Hematopoietic multipotent progenitor cell treated with erythropoietin and hydrocortisone succinate and interleukin-3 and kit ligand, for 17 days (in vitro differentiated cells): ENCODE measurements at places on chromosomes 2 and 18.

DNA sequence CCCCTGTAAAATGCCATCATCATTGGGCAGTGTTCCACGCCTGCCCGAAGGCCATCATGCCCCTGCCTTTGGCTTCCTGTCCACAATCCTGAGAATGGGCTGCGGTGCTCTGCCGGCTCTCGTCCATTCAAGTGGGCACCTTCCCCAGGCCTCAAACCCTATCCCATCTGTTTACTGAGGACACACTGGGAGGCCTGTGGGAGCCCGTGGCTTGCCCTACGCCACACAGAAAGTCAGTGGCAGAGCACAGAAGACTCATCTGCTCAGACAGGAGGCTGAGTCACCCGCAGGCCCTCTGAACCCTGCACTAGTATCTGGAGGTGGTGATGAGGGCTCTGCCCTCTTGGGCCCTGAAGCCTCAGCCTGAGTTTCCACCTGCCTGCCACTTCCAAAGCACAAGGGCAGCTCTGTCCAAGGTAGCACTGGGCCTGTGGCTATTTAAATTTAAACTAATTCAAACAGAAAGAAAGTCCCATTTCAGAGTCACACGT, 19.1 kb upstream of the ANKRD53 start:
- DNase-seq, result no peak

GRCh38 chr2:39781697-39782096, 2.6 kb upstream of the THUMPD2 start:
- no peak for DNase-seq

DNA sequence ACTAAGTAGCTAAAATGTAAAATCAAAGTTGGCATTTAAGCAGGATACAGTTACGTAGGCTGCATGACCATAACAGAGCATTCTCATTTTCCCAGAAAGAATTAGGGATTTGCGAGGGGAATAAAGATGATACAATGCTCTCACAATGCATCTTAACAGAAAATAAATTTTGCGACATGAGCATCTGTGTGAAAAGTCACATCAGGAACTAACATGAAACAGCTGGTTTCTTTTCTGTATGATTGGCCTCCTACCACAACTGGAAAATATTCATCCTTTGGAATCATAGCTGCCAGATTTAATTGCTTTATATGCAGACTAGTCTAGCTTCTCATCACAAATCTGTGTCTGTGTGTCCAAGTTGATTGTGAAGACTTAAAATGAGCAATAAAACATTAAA, 66.0 kb downstream of the KCTD18 start:
- DNase-seq, result no peak

DNA sequence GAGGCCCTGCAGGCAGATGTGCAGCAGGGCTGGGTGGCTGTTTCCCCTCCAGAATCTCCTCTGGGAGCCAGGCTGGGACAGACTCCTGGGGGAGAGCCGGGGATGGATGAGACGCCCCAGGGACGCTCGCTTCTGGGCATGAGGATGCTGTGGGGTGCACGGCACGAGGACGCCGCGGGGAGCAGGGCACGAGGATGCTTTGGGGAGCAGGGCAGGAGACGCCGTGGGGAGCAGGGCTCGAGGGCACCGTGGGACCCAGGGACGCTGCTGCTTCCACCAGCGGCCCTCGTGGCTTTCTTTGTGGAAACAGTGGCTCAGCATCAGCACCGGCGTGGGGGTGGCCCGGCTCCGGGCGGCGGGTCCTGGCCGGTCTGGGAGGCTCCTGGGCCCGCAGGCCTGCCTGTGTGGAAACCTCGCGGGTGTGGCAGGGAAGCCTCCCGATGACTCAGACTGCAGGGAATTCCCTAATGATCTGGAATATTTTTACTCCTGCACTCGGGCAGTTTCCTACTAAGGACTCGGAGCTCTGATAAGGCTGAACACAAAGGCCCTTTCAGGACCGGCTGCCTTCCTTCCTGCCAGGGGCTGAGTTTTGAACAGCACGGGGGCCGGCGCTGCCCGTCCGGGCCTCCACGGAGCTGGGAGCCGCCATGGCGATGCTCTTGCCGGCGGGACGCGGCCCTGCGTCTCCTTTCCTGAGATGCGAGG, 62.6 kb downstream of the NFATC1 start:
- DNase-seq, result no peak

GRCh38 chr2:96923810-96924774, 54.2 kb upstream of the SEMA4C start:
- DNase-seq, result no peak

GRCh38 chr2:101689114-101689825, 8.2 kb upstream of the MAP4K4 start:
- no peak for DNase-seq

- DNase-seq, result no peak
Observed at GRCh38 chr2:168913495-168913894, 12.4 kb downstream of the G6PC2 start.

- DNase-seq, result no peak
Observed at GRCh38 chr2:37599688-37600525, 71.5 kb downstream of the CDC42EP3 start.

- no peak for DNase-seq
Observed at GRCh38 chr2:140604096-140604495, 1526.7 kb downstream of the LRP1B start.

GRCh38 chr18:67359873-67360838, 156.4 kb downstream of the DSEL start:
- DNase-seq, result no peak

- no peak for DNase-seq
Observed at GRCh38 chr2:163345795-163346573, 389.8 kb downstream of the FIGN start.

DNA sequence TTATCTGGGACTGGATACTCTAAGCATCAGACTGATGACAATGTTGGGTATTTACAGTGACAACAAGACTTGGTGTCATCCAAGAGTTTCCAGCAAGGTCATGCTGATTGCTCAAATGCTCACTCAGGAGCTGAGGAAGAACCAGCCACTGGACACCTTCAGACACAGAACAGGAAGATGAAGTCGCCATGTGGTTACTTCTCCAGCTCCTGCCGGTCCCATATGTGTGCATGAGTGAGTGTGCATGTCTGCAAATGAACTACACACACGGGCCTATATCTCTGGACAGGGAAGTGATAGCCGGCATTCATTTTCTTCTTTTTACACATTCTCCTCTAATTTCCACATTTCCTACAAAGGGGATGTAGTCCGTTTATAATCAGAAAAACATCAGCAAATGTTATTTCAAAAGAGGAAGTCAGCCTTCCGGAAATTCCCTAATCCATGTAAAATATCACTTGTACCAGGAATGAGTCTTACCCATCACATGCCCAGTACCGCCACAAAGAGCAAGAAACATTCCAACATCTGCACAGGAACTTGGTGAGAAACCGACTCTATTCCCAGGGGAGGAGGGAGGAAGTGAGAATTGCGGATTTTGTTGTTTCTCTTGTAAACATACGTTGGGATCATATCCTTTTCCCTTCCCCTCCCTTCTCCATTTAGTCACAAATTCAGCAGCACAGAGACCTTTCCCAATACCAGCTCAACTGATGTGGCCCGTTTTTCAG, 10.8 kb downstream of the RFX8 start:
- DNase-seq, result no peak

DNA sequence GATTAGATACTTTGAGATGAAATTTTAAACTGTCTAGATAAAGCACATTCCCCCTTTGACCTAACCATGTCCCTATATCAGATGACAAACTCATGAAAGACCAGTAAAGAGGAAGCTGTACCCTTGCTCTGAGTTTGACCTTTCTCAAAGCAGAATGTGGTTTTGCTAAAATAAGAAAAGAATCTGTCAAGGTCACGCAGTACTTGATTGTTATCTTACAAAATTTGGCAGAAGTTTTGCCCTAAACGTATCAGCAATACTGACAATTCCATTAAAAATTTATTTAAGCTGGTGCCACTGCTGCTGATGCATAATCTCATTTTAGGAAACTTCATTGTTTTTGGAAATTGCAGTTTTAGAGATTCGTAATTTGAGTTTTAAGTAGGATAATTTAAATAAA, 31.2 kb upstream of the GALM start:
- DNase-seq, result no peak

DNA sequence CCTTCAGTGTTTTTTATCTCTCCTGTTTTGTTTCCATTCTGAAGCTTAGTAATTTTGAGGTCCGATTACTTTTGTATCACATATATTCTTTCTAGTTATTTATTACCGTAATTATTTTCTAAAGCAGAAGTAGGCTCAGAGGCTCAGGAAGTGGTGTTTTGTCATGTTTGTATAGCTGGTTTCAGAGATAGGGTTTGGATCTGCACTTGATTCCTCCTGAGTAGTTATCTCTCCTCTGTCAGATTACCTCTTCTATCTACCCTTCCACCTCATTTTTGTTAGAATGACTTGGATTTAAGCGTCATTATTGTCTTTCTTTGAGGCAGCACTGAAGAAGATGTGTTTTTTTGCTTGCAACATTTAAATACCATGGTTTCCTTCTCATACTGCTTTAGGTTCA, 95.4 kb downstream of the MTA3 start:
- DNase-seq, result no peak

DNA sequence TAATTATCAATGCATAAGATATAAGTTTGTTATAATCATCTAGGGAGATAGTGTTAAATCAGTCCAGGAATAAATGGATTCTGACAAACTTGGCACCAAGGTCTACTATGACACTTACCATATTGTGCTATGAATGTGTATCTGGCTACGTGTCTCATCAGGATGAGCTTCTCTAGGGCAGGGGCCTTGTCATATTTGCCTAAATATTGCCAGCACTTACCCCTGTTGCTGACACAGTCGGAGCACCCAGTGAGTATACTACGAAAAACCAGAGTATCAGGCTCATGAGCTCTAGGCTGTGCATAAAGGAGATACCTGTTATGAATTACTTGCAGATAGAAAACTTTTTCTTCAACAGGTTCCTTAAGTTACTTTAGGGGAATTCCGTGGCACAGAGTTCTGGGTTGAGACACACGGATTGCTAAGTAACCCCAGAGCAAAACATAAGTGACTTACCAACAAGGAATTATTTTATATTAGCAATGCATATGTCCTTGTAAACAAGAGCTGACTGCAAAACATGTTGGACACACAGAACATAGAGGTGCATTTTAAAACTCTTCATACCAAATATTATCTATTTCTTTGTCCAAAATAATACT, 7.7 kb upstream of the TTC39C start:
- no peak for DNase-seq

- DNase-seq, result no peak
Observed at GRCh38 chr18:24420551-24420950, 5.9 kb upstream of the IMPACT start.

GRCh38 chr2:73821227-73821626, 7.5 kb upstream of the STAMBP start:
- DNase-seq, result no peak

GRCh38 chr2:48454504-48454903, 75.5 kb upstream of the STON1 start:
- no peak for DNase-seq

DNA sequence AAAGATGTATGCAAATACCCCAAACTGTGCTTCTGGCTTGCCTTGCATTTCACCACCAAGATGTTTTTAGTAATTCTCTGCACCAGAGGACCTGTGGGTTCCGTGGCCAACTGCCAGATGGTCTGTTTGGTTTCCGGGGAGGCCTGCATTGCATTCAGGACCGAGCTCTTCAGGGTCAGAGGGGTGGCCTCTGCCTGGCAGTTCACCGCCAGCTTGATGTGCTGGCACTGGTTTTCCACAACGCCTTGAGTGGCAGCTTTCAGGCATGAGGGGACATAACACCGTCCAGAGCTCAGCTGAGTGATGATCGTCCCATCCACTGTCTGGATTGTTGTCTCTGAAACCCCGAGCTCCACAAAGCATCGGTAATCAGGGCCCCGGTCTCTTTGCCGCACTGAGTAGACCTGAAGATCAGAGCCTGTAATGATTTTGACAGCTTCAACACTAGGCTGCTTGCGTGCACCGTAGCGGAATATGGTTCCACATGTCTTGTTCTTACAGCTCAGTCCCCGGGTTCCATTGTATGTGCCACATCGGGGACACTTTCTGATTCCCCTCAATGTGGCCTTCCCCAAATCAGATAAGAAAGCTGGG, 9.4 kb downstream of the C2orf42 start:
- no peak for DNase-seq

DNA sequence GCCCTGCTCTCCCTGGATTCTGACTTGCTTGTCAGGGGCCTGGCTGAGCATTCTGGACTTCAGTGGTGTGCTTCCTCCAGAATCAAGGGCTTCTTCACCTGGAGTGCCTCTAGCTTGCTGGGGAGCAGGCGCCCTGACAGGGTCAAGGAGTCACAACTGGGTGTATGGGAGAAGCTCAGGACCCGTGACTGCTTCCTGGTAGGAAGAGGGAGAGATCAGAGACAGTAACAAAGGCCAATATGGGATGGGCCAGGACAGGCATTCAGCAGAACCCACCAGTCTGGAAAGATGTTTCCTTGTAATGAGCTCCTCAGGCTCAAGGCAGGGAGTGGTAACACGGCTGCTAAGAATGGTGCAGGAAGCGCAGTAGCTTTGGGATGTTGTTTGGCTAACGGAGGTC, 104.4 kb upstream of the ACAA2 start:
- no peak for DNase-seq

GRCh38 chr18:74828200-74828599, 230.5 kb downstream of the ZNF407 start:
- DNase-seq, result no peak

GRCh38 chr2:71602115-71602495, 148.7 kb downstream of the DYSF start:
- no peak for DNase-seq

DNA sequence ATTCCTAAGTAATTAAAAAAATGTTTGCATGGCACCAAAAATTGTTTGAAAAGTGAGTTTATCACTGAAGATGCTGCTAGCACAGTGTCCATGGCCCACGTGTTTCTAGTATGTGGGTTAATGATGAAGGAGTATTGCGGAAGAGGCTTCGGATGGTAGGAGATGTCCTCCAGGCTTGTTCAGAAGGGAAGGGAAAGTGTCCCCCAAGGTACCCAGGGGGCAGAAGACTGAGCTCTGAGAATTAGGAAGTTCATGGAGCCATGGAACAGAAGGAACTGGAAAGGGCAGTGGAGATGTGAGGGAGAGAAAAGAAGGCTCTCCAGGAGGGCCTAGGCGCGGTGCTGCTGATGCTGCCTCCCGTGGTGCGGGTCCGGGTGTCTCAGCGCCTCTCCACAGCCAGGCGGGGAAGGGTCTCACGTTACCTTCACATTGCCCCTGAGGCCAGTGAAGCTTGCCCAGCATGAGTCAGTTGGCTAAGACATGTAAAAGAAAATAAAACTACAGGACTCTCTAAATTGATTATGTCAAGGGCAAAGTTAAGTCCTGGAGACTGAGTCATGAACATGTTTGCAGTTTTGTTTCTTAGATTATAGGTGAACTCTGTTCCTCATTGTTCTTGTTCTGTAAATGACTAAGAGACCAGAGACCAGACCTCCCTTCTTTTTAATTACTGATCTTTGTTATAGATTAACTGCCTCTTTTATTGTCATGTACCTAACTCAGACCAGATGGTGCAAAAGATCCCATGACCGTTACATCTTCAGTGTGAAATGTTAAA, 89.0 kb downstream of the MTCL1 start:
- DNase-seq, result no peak

GRCh38 chr2:104766683-104767082, 87.2 kb upstream of the POU3F3 start:
- no peak for DNase-seq

- no peak for DNase-seq
Observed at GRCh38 chr2:32902986-32903385, 43.8 kb upstream of the LTBP1 start.

GRCh38 chr18:35220424-35220823, 20.4 kb upstream of the ZNF397 start:
- no peak for DNase-seq

- DNase-seq, result no peak
Observed at GRCh38 chr18:58520969-58521368, 107.9 kb downstream of the ALPK2 start.

- DNase-seq, result no peak
Observed at GRCh38 chr2:173239644-173240043, 115.0 kb upstream of the CDCA7 start.
